Left forelimb (tissue), 1 donor: ENCODE measurements at places on chromosomes 4 and X.

- DNase-seq, result no peak
Measured at GRCh38 chrX:37786624-37787422, 7.0 kb downstream of the CYBB start.

DNA sequence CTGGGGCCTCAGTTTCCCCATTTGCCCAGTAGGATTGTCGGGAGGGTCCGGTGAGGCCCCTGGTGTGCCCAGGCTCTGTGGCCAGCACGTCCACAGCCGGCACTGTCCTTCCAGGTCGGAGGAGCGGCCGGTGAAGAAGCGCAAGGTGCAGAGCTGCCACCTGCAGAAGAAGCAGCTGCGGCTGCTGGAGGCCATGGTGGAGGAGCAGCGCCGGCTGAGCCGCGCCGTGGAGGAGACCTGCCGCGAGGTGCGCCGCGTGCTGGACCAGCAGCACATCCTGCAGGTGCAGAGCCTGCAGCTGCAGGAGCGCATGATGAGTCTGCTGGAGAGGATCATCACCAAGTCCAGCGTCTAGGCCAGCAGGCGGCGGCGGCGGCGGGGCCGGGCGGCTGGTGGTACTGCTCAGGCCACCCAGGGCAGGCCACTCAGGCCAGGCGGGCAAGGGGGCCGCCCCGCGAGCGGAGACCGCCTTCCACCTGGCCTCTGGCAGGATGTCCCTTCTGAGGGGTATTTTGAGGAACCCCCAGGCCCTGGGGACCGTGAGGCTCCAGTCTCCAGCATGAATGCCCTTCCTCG lies 6.7 kb downstream of the MSANTD1 start:
- peak; percentile 44 for DNase-seq

DNA sequence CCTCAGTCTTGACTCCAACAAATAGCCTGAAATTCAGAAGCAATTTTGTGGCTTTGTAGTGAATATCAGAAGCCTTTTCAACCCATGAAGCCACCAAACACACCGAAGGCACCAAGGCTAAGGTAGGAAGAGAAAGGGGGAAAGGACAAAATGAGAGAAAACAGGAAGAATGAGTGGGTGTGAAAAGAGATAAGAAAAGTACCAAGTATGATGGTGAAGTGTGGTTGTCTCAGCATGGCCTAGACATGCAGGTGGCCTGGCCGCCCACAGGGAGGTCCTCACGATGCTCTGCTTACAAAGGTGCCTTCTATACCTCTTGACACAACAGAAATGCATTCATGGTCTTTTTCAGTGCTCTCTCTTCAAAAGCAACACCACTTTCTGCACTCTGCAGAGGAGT lies 34.9 kb downstream of the ACSL1 start:
- DNase-seq, result no peak

GRCh38 chrX:82362550-82362949 lies 1145.5 kb upstream of the POU3F4 start:
- no peak for DNase-seq

- DNase-seq, result no peak
Measured at GRCh38 chr4:174681723-174682300, 147.2 kb downstream of the GLRA3 start.

DNA sequence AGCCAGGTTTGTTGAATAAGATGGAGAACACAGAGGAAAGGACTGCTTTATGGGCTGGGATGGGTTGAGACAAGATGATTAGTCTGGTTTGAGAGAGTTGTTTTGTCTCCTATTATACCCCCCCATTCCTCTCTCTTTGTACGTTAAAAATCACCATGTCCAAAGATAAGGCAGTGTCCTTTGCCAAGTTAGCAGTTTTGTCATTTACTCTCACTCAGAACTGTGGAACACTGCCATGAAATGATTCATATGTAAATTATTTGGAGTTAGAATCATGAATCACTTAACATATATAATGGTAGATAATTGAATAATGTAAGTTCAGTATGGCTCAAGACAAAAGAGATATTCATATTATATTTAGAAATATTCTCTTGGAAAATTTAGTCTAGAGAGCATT lies 151.3 kb downstream of the DCLK2 start:
- no peak for DNase-seq

GRCh38 chr4:86286726-86287125 lies 73.1 kb downstream of the MAPK10 start:
- DNase-seq, result no peak

GRCh38 chr4:1187182-1187581 lies 14.8 kb upstream of the SPON2 start:
- DNase-seq, result no peak

GRCh38 chr4:116110713-116111112 lies 974.7 kb downstream of the TRAM1L1 start:
- DNase-seq, result no peak

GRCh38 chr4:144463896-144464295 lies 182.1 kb upstream of the HHIP start:
- DNase-seq, result no peak

DNA sequence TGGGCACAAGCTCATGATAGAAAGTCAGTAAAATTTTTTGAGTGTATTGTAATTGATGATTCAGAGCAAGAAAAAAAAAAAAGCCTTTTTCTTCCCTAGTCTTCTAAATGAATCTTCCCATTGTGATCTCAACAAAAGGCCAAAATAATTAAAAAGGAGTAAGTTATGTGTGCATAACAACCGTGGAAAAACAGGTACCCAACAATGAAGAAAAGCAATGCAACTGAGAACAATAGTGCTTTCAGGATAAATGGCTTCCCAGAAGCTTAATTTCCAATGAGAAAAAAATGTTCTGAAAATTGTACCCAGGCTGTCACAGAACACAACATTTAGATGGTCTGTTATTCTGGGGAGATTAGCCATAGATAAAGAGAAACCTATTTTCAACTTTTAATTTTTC lies 399.0 kb upstream of the AGA start:
- no peak for DNase-seq

GRCh38 chr4:123924536-123924935 lies 527.9 kb downstream of the SPRY1 start:
- DNase-seq, result no peak
